ENCODE measurements at places on chromosomes 7 and 10.
A peak's percentile ranks its signal among the peaks of the same experiment; 100 is the strongest.

GRCh38 chr7:106891548-106892410 is 26.7 kb downstream of the PIK3CG start:
- no peak for DNase-seq

GRCh38 chr10:85666102-85666501 is 700.5 kb downstream of the GRID1 start:
- no peak for DNase-seq

DNA sequence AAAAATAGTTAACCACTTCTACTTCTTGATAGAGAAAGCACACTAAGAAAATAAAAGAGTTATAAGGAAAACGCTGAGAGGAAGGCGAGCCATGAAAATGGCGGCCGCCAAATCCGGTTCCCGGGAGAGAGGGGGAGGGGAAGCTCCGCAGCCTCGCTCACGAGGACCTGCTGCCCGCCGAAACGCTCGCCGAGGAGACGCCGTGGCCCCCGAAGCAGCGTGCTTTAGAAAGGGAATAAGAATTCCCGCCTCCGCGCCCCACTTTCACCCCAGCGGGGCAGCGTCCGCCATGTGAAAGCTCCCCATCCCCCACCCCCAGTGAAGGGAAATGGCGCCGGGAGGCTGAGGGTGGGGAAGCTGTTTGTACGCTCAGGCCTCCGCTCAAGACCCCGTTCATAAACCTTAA is 505 bp downstream of the HNRNPA2B1 start:
- peak; percentile 84 for DNase-seq

GRCh38 chr10:600876-601659 is 88.4 kb downstream of the DIP2C start:
- no peak for DNase-seq

GRCh38 chr7:132486274-132486610 is 90.0 kb downstream of the PLXNA4 start:
- DNase-seq: no peak

DNA sequence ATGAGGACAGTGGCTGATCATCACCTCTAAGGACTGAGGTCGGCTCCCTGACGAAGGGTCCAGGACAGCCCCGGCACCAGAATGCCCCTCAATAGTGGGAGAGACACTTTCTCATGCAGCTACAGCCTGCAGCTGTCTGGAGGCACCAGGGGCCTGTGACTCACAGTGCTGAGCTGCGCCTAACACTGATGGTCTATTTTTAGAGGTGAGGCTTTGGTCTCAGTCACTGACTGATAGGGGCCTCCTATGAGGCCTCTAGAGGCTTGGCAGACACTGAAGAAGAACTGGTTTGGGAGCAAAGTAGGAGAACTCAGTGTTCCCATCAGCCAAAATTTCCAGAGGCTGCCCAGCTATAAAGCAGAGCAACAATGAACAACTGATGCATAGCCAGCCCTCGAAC is 130.1 kb downstream of the COBL start:
- no peak for DNase-seq

GRCh38 chr10:25261558-25261957 is 86.8 kb downstream of the GPR158 start:
- no peak for DNase-seq

DNA sequence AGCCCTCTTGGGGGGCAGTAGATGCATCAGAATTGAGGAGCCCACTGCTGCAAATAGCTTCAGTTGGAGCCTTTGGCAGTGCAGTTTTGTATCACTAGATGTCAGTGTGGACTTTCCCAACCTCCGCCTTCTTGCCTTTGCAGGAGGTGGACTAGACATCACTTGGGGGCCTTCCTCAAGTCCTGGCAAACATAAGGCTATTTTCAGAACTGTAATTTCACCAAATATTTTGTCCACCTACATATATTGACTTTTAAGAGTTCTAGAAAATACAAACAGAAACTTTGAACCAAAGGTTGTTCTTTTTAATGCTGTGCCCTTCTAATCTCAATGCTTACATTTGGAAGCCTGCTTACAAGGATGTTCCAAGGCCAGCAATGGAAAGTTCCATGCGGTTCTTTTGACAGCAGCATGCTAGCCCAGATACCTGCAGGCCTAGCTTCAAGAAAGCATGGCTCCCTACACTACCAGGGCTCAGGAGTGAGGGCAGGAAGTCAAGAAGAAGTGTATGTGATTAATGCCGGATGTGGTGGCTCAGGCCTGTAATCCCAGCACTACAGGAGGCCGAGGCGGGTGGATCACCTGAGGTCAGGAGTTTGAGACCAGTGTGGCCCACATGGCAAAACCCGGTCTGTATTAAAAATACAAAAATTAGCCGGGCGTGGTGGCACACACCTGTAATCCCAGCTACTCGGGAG is 8.0 kb upstream of the ZNRF2 start:
- DNase-seq: peak; percentile 65

- no peak for DNase-seq
Measured at GRCh38 chr7:79984210-79984609, 150.4 kb upstream of the GNAI1 start.

DNA sequence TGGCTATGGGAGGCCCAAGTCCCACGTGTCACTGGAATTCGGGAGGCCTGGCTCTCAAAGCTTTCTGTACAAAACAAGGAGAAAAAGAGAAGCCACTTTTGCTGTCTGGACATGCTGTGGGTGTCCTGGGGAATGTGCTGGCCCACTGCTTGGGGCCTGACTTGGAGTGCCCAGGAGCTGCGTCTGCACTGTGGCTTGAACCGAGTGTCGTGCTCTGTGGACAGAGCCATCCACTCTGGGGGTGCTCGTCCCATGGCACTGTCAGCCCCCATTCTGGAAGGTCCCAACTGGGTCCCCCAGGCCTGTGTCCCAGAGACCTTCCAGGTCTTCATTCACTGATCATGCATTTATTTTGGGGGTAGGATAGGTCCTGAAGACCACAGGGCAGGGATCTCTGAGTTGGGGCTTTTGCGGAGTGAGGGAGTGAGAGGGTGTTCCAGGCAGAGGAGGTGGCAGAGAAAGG is 138.0 kb downstream of the LHPP start:
- DNase-seq: no peak

GRCh38 chr10:12638781-12639180 is 289.4 kb downstream of the CAMK1D start:
- DNase-seq: no peak

DNA sequence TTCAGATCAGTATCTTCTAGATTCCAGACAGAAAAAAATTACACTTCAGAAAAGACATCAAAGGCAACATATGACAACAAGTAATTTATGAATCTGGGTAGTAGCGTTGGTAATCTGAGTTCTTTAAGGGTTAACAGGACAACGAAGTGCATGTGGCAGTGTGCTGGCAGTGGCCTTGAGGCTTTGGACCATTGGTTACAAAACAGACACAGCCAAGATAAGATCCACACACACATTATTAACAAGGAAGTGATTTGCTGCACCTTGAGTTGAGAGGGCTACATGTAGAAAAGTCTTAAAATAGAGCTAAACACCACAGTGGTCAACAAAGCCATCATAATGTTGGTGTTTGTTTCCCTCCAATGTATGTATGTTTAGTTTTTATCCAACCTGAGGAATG is 40.6 kb downstream of the AKR1D1 start:
- DNase-seq: no peak

GRCh38 chr7:45342236-45342635 is 184.6 kb downstream of the RAMP3 start:
- DNase-seq: no peak

GRCh38 chr10:86224354-86225102 is 142.1 kb downstream of the GRID1 start:
- DNase-seq: no peak

DNA sequence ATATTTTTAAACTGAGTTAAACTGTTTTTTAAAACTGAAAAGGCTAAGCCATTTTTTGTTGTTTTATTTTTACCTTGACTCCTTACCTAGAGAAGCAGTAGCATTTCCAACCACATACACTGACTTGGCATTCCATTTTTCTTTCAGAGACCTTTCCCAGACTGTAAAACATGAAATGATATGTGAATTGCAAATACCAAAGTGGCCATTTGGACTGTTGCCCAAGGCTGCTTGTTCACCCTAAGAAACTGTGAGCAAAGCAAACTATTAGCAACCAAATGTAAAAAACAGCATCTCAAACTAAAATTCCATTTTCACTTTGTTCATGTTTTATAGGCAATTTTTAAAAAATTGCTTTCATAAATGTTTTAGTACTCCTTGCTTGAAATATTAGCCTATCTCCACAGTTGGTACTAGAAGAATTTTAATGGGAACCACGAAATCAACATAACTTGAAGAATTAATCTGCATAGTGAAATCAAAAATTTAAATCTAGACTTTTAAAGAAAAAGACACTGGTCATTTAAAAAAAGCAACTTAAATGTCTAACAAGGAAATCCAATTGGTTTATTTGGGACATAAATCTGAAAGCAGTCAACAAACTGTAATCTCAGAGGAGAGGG is 10.8 kb downstream of the UROS start:
- DNase-seq: no peak

- DNase-seq: no peak
Measured at GRCh38 chr10:28853195-28853594, 175.9 kb downstream of the BAMBI start.

DNA sequence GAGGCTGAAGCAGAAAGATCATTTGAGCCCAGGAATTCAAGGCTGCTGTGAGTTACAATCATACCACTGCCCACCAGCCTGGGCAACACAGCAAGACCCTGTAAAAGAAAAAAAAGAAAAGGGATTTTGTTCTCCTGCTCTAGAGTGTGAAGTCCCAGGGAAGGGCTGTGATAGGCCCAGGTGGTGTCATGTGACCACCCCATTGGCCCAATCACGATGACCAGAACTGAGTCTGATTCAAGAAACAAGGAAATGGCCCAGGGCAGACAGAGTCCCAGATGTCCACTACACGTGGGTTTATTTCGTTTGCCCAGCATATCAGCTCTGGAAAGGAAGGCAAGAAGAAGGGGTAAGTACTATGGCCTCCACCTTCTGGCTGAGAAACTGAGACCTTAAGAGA is 81.3 kb upstream of the CUX1 start:
- DNase-seq: no peak

- DNase-seq: no peak
Measured at GRCh38 chr10:129725890-129726631, 238.0 kb downstream of the EBF3 start.

DNA sequence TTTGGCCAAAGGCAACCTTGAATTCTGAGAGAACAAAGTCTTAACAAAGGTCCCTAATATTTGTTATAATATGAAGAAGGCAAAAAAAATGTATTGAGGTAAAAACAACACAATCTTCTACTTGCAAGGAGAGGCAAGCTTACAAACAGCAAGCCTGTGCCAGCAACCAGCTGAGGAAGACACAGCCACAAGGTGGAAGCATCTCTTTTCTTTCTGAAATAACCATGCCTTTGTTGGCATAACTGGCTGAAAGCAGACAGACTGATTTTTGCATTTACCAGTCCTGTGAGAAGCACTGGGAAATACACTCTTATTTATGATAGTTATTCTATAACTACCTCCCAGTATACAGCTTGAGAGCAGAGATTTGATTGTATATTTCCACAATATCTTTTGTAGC is 292.0 kb downstream of the PHTF2 start:
- DNase-seq: no peak

GRCh38 chr7:46970476-46970875 is 611.4 kb downstream of the TNS3 start:
- no peak for DNase-seq

DNA sequence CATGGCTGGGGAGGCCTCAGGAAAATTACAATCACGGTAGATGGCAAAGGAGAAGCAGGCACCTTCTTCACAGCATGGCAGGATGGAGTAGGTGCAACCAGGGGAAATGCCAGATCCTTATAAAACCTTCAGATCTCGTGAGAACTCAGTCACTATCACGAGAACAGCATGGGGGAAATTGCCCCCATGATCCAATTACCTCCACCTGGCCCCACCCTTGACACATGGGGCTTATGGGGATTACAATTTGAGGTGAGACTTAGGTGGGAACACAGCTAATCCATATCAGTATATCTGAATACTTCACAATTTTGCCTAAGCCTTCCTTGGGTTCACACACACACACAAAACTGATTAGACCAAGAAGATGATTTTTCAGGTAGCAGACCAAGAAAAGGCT is 145.1 kb upstream of the COL1A2 start:
- no peak for DNase-seq

GRCh38 chr7:100472854-100473499 is 6.0 kb downstream of the TSC22D4 start:
- no peak for DNase-seq

GRCh38 chr7:157803906-157804305 is 467.1 kb downstream of the DNAJB6 start:
- no peak for DNase-seq

DNA sequence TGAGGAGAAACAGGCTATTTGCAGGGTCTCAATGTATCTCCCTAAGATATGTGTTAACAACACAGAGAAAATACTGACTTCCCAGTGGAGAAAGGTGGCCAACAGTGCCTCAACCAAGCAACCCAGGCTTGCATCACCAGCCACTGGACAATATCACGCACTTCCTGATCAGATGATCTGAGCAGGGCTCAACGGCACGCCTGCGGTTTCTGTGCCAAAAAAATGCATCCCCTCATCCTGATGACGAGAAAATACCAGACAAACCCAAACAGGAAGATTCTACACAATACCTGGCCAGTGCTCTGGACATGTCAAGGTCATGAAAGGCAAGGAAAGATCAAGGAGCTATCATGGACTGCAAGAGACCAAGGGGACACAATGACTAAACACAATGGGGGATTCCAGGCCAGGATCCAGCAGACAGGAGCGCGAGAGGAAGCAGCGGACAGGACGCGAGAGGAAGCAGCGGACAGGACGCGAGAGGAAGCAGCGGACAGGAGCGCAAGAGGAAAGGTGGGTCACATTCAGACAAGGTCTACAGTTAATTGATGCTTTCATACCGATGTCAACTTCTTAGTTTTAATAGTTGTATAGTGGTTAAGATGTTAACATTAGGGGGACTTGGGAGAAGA is 51.1 kb downstream of the GNA12 start:
- DNase-seq: no peak

DNA sequence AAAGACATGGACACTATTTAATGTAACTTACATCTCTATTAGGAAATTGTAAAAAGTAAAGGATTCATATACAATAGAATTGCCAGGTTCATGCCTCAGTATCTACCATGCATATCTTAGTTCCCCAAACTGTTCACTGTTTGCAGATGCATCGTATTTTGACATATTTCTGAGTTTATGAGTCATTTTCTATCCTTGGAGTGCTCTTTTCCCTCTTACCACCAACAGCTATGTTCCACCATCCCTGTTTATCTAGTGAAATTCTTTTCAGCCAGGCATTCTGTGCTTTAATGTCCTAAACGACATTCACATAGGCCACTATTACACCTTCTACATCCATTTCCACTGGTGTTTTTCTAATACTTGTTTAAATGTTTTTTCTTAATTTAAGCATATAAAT is 139.4 kb upstream of the HPS1 start:
- no peak for DNase-seq

- no peak for DNase-seq
Measured at GRCh38 chr7:66970310-66970709, 25.1 kb downstream of the SBDS start.

Measured in activated naive CD4-positive, alpha-beta T cell treated with anti-CD3 and anti-CD28 coated beads, Interleukin-2, amount 10 ng/mL, durations not matched to agents 7 days and 5 days (primary cell).